ENCODE measurements at places on chromosomes 13 and 19. TPM values are rescaled to one million over a fixed set of nuclear protein-coding genes. Genes with fewer than 3 reads are reported as not detected.

Gene SNRPA
- total RNA-seq = 234 TPM

Gene CEACAM3
- total RNA-seq = not detected

Gene CYP4F3
- 0.18 TPM for total RNA-seq

Gene TNFAIP8L1
- total RNA-seq = 4.0 TPM

Gene MISP3
- total RNA-seq = 0.48 TPM

Gene MAB21L1
- not detected for total RNA-seq
